ENCODE measurements at places on chromosomes 6 and 20. TPM values are rescaled to one million over a fixed set of nuclear protein-coding genes. Genes with fewer than 3 reads are reported as not detected.

Gene CENPW
- not detected for total RNA-seq

Gene PI16
- total RNA-seq, result 1.1 TPM

Gene DEF6
- 58.3 TPM for total RNA-seq

Gene GRM1
- 0.10 TPM for total RNA-seq

Gene DEFB124
- not detected for total RNA-seq

Gene C2
- 173 TPM for total RNA-seq

Gene BPIFB1
- total RNA-seq, result not detected

Gene RIPOR2
- 128 TPM for total RNA-seq

Gene METTL24
- 1.0 TPM for total RNA-seq

Gene ELOVL4
- 0.24 TPM for total RNA-seq

All from spleen (tissue), 13 donors.